ENCODE measurements at places on chromosomes 1 and 21. TPM values are rescaled to one million over a fixed set of nuclear protein-coding genes. Genes with fewer than 3 reads are reported as not detected.

LY9 gene
- total RNA-seq, result 0.28 TPM

PROK1 gene
- not detected for total RNA-seq

C1QB gene
- not detected for total RNA-seq

AZIN2 gene
- total RNA-seq, result 2.9 TPM

TEX38 gene
- total RNA-seq, result not detected

DNA sequence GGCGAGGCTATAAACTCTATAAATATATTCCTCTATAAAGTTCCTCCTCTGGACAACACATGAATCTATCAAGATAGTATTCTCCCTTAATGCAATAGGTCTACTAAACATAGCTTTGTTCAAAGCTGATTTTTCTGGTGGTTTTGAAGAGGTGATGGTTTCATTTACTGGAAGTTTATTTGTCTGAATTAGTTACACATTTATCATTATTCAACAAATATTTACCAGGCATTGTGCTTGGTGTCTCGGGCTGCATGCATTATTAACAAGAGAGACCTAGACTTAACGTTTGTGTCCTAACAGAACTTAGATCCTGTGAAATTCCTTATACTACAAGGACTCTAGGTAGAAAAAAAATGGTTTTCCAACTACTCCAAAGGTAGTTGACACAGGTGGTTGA, 511.4 kb upstream of the B3GALT2 start:
- DNase-seq, result no peak

GRCh38 chr1:240962086-240962485, 350.1 kb upstream of the GREM2 start:
- DNase-seq, result no peak

GRCh38 chr1:54274448-54274847, 74.5 kb downstream of the MRPL37 start:
- no peak for DNase-seq

- DNase-seq, result no peak
Observed at GRCh38 chr1:189960769-189961168, 516.9 kb downstream of the BRINP3 start.

DNA sequence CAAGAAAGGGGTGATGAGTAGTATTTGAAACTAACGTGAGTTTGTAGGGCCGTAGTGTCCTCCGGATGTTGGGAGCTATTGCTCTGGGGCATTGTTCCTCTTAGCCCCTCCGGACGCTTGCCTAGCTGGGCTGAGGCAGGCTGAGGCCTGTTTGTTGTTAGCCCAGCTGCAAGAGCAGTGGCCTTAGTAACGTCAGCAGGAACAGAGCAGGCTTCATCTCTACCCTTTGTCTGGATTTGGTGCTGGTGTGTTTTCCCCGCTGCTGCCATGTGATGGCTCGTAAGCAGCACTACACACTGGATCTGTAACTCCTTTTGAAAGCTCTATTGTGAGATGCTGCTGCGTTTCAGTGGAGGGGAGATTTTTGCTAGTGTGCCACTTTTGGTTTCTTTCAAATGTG, 57.6 kb downstream of the DNM3 start:
- no peak for DNase-seq

DNA sequence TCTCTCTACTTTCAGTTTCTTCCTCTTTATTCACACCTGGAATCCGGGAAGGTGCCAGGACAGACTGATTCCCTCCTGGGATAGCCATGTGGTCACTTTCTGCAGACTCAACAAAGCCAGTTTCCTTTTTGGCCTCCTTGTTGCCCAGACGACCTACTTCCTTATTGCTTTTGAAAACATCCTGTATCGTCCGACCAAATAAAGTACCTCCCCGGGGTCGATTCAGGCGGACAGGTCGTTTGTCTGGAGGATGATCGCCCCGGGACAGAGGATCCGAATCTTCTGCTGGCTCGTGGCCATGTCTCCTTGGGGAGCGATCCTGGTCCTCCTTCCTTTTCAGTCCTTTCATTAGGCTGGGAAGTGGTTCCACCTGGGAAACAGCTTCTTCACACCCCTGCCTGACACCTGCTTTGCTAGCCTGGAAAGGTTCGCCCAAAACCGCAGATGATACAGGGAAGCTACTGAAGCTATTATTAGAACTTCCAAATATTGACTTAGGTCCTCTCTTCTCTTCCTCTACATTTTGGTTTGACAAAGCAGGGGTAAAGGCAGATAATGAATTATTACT, 1.2 kb downstream of the MCM3AP start:
- DNase-seq, result no peak

GRCh38 chr1:225911191-225912130, 12.6 kb downstream of the PYCR2 start:
- DNase-seq, result peak; percentile 62

DNA sequence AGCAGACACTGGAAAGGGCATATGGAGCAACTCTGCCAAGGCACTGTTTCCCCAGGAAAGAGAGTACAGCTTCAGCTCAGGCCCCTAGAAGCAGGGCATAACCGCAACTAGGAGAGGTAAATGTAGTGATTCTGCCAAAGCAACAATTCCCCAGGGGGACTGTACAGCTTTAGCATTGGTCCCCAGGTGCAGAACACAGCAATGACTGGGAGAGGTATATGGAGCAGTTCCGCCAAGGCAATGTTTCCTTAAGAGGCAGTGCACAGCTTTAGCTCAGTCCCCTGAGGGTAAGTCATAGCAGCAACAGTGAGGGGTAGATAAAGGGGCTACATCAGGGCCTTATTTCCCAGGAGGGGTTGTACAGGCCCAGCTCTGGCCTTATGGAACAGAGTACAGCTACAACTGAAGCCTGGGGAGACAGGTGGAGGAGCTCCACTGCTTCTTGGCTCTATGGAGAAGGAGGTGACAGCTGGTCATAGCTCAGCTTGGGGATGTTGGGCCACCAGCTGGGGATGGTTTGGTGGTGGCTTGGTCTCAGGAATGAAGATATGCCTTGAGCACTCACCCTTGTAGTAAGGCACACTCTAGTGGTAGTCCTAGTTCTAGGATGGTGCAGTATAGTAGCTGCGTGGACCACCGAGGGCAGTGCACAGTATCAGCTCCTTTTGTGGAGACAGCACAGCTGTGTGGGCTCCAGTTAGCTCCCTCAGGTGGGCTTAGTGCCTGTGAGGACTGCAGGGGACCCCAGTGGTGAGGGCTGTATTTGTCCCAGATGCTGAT, 582.7 kb downstream of the PTPRC start:
- no peak for DNase-seq

DNA sequence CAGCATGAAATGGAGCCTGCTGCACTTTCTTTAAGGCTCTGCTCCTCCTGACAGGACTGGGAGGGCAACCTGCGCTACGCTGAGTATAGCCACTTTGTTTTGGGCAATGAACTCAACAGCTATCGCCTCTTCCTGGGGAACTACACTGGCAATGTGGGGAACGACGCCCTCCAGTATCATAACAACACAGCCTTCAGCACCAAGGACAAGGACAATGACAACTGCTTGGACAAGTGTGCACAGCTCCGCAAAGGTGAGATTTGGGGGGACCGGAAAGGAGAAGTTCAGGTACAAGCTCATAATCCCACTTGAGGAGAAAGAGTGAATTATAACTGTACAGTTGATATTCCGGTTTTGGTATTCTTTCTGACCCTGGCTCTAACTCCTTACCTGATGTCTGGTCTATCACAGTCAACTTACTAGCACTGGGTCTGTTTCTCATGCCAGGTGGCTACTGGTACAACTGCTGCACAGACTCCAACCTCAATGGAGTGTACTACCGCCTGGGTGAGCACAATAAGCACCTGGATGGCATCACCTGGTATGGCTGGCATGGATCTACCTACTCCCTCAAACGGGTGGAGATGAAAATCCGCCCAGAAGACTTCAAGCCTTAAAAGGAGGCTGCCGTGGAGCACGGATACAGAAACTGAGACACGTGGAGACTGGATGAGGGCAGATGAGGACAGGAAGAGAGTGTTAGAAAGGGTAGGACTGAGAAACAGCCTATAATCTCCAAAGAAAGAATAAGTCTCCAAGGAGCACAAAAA, 5.4 kb downstream of the ANGPTL7 start:
- DNase-seq, result no peak

DNA sequence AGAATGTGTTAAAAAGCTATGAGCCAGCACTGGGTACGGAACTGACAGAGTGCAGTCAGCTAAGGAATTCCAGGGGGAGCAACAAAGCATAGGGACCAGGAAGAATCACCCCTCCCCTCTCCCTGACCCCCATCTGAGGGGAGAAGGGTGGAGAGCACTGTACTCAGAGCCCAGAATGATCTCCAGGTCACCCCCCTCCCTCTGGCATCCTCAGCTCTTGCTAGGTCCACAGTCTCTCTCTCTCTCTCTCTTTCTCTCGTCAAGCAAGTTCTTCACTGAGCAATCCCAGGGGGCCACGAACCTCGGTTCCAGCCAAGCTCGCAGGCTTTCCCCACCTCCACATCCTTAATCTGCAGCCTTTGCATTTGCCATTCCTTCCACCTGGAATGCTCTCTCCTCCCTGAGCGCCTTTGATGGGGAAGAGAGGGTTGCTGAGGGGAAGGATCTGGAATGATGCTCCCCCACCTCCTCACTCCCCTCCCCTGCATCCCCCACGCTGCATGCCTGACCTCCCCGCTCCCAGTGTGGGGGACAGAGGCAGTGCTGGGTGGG, 6.7 kb upstream of the WASF2 start:
- no peak for DNase-seq

- DNase-seq, result no peak
Observed at GRCh38 chr1:58966917-58967740, 183.3 kb upstream of the JUN start.

All from activated T-helper 2 cell treated with anti-CD3 and anti-CD28 coated beads, Interferon-gamma antibody, Interleukin-2, Interleukin-4, amounts not matched to agents 10 μg/mL and 5 μg/mL and 100 μg/mL, durations not matched to agents 14 hours and 24 hours and 36 hours (primary cell).